ENCODE measurements at places on chromosomes 1 and 21.

GRCh38 chr1:49765034-49765433, 258.7 kb downstream of the AGBL4 start:
- H3K27me3 ChIP-seq, result no peaks in the 10 kb centered on the region
- H3K4me3 ChIP-seq, result no peak overlapping the region
- DNase-seq, result no peak
- H3K36me3 ChIP-seq, result no peaks in the 10 kb centered on the region

DNA sequence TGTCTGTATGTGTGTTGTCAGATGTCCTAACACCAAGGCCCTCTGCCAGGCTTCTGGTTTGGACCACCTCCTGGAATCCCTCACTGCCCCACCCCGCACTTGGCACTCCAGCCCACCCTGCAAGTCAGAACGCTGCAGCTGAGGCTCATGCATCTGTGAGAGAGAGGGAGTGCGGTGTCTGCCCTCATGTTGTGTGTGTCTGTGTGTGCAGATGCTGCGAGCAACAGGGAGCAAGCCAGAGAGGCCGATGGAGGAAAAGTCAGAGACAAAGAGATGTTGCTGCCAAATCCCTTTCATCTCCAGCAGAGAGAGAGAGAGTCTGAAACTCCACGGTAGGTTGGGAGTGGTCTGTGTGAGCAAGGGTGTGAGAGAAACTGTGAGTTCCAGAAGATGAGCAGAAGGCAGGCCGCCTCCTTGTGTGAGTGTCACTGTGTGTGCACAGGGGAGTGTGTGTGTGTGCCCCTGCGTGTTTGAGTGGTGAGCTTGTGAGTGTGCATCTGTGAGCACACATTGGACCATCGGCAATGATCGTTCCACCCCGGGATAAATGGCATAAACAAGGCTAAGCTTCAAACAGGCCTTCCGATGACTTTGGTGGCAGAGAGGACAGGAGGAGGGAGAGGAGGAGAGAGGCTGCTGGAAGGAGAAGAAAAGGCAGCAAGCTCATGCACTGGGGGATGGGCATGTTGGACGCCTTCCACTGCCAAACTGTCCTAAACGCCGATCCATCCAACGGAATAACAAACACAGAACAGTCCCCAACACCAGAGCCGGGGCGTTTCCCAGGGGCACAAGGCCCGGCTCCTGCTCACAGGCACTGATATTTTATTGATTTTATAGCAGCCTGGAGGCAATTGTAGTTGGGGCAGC, 99.2 kb upstream of the GRIK3 start:
- H3K4me3 ChIP-seq, result no peak overlapping the region
- no peak overlapping the region for H3K27ac ChIP-seq
- DNase-seq, result no peak
- no peaks in the 10 kb centered on the region for H3K27me3 ChIP-seq

DNA sequence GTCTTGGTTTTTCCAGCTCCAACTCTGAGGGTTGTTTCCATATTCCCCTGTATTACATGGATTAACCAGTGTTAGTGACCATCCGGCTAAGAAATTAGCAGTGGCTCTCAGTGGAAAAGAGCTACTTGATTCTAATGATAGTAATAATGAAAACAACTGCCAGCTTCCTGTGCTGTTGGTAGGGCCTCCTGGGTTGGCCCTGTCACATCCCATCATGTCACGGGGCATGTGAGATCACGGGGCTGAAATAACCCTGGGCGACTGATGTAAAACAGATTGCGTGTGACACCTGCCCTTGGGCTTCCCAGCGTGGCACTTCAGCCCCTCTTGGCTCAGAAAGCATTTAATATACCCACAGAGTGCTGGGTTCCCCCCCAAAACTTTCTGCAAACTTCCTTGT, 149.0 kb downstream of the ROR1 start:
- no peak overlapping the region for H3K4me3 ChIP-seq
- H3K36me3 ChIP-seq, result no peaks in the 10 kb centered on the region
- peak; percentile 51 for DNase-seq
- H3K27me3 ChIP-seq, result no peaks in the 10 kb centered on the region

- no peaks in the 10 kb centered on the region for H3K4me1 ChIP-seq
- H3K4me3 ChIP-seq, result no peak overlapping the region
- no peak for DNase-seq
- H3K27me3 ChIP-seq, result no peaks in the 10 kb centered on the region
- H3K27ac ChIP-seq, result no peak overlapping the region
- H3K36me3 ChIP-seq, result no peaks in the 10 kb centered on the region
These were observed 20.6 kb downstream of the CTSK start for GRCh38 chr1:150787455-150787854.

GRCh38 chr1:27981145-27981544, 21.4 kb downstream of the XKR8 start:
- no peaks in the 10 kb centered on the region for H3K36me3 ChIP-seq
- no peak for DNase-seq
- no peak overlapping the region for H3K4me3 ChIP-seq
- H3K4me1 ChIP-seq, result no peaks in the 10 kb centered on the region

DNA sequence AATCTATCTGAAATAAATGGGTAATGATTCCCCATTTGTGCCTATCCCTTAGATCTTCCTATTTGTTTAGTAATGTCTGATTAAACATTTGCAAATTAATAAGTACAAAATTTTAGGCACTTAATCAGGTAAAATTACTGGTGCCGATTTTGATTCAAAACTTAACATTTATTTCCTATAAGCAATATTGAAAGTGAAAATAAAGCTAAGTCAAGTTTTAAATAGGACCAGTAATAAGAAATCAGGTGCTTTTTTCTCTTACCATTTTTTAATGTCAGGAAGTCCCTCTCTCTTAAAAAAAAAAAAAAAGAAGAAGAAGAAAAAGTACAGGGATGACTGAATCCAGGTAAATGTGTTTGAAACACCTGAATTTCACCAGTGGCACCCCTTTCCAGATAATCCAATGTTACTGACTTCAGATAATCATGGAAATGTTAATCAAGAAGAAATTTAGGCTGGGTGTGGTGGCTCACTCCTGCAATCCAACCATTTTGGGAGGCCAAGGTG, 836 bp upstream of the GBP4 start:
- DNase-seq, result no peak
- H3K27ac ChIP-seq, result no peak overlapping the region
- no peaks in the 10 kb centered on the region for H3K36me3 ChIP-seq
- no peaks in the 10 kb centered on the region for H3K27me3 ChIP-seq
- H3K4me3 ChIP-seq, result no peak overlapping the region

Data from aorta (tissue), 5 donors.